ENCODE measurements at places on chromosomes 7 and 10.

DNA sequence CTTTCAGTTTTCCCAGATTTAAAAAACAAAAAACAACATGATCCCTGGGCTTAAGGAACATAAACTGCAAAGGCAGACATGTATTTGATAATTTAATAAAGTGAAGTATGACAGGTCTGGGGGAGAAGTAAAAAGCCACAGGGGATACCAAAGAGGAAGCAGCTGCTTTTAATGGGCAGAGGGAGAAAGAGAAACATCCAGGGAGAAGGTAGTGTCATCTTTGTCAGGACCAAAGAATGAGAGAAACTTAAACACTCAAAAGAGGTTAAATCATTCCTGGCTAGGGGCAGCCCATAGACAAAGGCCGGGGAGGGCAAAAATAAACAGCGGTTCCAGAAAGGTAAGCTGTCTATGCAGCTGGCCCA lies 94.5 kb downstream of the GRB10 start:
- DNase-seq, result no peak

GRCh38 chr7:23468526-23469149 lies 1.7 kb downstream of the IGF2BP3 start:
- DNase-seq, result no peak

DNA sequence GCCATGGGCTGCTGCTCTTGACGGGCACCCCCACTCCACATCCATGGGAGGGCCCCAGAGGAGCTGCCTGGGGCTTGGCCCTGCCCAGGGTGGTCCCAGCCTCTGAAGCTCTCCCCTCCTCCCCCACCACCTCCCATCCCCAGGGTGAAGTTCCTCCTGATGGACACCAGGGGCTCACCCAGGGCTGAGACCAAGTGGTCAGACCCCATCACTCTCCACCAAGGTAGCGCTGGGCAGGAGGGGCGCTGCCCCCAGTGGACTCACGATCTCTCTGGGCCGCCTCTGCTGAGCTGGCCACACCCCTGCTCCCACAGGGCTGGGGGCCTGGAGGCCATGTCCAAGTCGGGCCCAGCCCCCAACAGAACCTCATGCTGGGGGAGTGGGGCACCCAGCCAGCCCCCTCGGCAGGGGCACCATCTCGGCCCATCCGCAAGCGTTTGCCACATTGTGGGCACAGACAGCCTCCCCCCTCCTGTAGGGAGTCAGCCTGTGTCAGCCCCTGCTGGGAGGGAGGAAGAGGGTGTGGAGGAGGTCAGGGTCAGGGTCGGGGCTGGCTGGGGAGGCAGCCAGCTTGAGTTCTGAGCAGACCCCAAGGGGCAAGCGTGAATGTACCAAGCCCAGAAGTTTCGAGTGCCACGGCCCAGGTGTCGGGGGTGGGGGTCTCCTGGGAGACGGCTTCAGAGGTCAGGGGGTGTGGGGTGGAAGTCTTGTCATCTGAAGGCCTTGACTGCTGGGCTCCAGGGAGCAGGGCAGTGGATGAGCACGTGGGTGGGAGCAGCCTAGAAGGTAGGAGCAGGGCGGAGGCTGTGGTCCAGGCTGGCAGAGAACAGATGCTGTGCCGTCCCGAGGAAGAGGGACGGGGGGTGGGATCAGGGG lies 2.8 kb downstream of the UPK3B start:
- DNase-seq, result peak; percentile 1

- no peak for DNase-seq
These were observed 153.4 kb upstream of the LANCL2 start for GRCh38 chr7:55211726-55212125.

- DNase-seq, result no peak
These were observed 189.8 kb upstream of the SH2B2 start for GRCh38 chr7:102096706-102097427.

DNA sequence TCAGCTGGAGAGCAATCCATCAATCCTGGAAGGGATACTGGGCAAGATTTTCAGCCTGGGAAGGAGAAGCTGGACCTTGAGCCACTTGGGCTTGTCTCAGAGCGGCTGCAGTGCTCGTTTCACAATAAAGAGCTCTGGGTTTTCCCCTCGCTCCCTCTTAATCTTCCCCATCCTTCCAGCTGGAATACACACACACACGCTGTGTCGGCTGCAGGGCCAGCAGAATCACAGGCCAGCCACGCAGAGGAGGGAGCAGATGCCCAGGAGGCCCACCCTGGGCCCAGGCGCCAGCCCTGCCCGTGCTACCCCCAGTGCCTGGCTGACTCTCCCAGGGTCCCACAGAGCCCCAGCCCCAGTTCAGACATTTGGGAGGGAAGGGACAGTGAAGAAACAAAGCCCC lies 255.1 kb downstream of the TNS3 start:
- no peak for DNase-seq

GRCh38 chr7:78967046-78967445 lies 486.4 kb downstream of the MAGI2 start:
- no peak for DNase-seq

GRCh38 chr7:55387062-55387965 lies 22.2 kb downstream of the LANCL2 start:
- DNase-seq, result no peak

GRCh38 chr10:131750973-131751826 lies 149.6 kb upstream of the PPP2R2D start:
- DNase-seq, result no peak

DNA sequence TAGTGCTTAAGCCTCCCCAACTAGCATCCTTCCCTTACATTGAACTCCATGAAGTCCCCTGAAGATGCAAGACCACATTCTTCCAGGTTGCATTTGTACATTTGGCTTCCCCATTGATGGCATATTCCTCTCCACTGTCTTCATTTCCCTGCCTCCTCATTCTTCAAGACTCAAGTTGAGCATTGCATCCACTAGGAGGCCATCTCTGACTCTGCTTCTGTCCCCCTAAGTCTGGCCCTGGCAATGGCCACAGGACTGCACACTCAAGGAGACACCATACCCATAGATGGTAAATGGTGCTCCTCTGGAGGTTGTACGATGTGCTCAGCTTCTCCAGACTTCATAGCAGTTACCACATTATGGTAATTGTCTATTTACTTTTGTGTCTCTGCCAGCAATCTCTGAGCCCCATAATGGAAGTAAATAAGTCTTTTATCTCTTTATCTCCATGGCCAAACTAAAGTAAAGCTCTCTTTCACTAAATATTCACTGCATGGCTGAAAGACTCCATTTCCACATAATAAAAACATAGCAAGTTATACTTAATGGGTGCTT lies 112.6 kb downstream of the PTPRZ1 start:
- DNase-seq, result no peak

GRCh38 chr7:85292908-85293576 lies 106.2 kb upstream of the SEMA3D start:
- DNase-seq, result no peak

- peak; percentile 84 for DNase-seq
These were observed 342.7 kb upstream of the KLF6 start for GRCh38 chr10:4127518-4128315.

DNA sequence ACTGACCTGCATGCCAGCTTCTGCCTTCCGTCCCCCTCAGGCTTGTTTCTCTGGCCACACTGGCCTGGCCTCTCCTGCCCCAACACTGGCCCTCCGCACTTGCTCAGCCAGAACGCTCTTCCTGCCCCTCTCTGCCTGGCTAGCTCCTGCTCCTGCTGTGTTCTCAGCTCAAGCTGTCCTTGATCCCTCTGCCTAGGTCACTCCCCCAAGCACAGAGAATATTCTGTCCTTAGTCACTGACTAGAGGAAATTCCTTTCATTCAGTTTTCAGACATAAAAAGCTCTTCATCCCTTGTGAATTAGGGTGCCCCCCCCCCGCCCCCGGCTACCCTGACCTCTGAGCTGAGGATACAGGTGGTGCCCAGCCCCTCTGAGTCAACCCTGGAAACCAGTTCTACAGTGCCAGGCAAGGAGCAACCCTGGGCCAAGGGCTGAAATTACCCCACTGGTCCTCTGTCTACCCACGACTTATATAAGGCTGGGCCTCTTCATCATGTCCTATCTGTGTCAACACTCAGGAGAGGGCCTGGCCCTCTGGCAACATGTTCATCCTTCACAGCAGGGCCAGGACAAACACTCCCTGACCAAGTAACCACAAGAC lies 6.6 kb upstream of the SGPL1 start:
- DNase-seq, result no peak
